ENCODE measurements at places on chromosomes 5 and 9. TPM values are rescaled to one million over a fixed set of nuclear protein-coding genes. Genes with fewer than 3 reads are reported as not detected.
A peak's percentile ranks its signal among the peaks of the same experiment; 100 is the strongest.

- no peak for DNase-seq
Measured at GRCh38 chr9:129822898-129823541, 916 bp downstream of the TOR1A start.

Gene TMEM252
- total RNA-seq: 55.3 TPM

- no peak for DNase-seq
Measured at GRCh38 chr9:101593345-101593744, 1.4 kb downstream of the PPP3R2 start.

Gene LCN1
- total RNA-seq: not detected

Gene CCL27
- total RNA-seq: not detected

DNA sequence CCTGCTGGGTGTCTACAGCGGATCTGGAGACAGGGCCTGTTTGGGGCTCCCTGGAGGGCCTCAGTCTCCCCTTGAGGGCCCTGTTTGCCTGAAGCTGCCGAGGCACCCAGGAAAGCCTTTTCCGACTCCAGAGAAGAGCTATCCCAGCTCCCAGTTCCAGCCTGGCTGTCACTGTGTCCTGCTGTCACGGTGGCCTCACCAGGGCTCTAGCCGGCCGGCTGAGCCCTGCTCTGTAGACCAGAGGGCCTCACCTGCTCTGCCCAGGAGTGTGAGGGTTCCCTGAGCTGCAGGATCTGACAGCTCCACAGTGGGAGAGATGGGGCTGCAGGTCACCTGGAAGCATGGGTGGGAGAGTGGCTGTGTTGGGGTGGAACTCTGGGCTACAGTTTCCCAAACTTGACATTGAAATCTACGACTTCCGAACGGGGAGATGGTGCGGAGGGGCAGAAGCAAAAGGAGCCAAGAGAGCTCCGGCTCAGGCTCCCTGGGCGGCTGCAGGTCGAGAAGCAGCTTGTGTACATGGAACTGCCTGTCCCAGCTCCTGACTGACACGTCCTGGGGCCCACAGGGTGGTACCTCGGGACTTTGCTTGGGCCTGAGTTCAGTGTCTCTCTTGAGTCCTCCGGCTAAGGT, 94.9 kb downstream of the CACNA1B start:
- DNase-seq: peak; percentile 22

Gene CCDC152
- total RNA-seq: not detected

- DNase-seq: no peak
Measured at GRCh38 chr9:5263351-5264218, 32.4 kb downstream of the INSL4 start.

DNA sequence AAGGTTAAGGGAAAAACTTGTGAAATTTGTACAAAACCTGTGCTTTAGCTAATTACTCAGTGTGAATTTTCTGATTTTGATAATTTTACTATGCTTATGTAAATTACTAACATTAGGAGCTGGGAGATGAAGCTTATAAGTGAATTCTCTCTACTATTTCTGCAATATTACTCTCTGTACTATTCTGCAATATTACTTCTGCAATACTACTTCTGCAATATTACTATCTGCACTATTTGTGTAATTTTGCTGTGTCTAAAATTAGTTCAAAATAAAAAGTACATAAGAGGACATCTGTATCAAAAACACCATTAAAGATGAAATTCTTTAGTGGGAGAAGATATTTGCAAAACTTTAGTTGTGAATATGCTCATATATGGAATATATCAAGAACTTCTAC, 62.9 kb downstream of the C9 start:
- DNase-seq: no peak

GRCh38 chr5:139658928-139659667, 10.9 kb downstream of the CXXC5 start:
- DNase-seq: no peak

GRCh38 chr5:164188733-164189148, 683.3 kb downstream of the MAT2B start:
- no peak for DNase-seq

DNA sequence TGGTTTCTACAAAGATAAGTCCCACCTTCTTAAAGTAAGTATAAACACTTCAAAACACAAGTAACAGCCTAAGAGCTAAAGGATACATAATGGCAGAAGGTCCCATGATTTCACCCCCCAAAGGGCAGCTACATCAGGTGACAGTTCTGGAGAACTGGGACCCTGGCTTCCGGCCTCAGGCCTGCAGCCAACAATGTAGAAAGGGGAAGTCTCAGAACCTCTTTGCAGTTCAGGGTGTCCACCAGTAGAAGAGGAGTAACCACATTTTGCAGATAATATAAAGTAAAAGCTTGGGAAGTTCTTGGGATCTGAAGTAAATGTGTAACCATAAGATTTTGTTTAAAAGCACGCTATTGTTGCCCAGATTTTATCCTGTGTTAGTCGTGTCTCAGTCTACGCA, 267.4 kb upstream of the VLDLR start:
- no peak for DNase-seq

- no peak for DNase-seq
Measured at GRCh38 chr9:83714329-83714728, 6.6 kb upstream of the UBQLN1 start.

Gene CAVIN4
- total RNA-seq: not detected

Measured in Peyer's patch (tissue), 4 donors.